ENCODE measurements at places on chromosomes 2 and 18.

DNA sequence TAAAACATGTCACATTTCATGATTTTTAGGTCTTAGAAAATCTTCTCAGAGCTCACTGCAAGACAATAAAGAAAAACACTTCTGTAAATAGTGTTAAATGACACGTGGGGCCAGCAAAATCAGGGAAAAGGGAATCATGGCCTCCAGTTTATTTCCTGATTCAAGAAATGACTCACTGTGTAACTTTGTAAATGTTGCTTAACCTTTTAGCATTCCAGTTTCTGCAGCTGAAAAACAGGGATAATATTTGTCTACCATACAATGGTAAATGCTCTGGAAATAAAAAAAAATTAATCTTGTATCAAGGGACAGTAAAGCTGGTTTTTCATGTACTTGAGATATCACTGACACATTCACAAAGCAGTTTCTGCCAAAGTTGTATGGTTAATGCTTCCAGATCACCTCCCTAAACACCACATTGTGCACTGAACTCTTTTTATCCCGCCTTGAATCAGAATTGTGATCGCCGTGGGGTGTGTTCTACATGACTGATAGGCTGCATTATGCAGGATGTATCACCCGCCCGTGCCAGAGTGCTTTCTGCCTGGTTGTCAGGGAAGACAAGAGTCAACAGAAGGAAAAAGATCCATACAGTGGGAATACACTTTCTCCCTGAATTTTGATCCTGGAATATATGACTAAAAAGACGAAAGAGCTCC lies 238.8 kb downstream of the IKZF2 start:
- DNase-seq: no peak

- DNase-seq: no peak
Observed at GRCh38 chr2:240622531-240623235, 2.6 kb upstream of the GPR35 start.

DNA sequence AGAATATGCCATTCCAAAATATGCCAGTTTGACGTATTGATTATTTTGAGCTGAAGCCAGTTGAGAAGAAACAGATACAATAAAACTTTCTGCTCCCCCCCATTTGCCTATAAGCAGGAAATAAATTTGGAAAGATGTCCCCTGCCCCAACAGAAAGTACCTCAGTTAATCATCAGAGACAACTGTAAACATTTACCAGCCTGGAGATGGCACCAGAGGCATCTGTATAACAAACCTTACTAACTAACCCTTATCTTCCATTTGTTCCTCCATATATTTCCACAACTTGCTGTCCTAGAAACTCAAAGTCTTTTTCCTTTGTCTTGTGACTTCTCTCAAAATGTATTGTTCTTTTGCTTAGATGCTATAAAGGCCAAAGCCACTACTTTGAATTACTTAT lies 93.8 kb downstream of the AKAIN1 start:
- no peak for DNase-seq

DNA sequence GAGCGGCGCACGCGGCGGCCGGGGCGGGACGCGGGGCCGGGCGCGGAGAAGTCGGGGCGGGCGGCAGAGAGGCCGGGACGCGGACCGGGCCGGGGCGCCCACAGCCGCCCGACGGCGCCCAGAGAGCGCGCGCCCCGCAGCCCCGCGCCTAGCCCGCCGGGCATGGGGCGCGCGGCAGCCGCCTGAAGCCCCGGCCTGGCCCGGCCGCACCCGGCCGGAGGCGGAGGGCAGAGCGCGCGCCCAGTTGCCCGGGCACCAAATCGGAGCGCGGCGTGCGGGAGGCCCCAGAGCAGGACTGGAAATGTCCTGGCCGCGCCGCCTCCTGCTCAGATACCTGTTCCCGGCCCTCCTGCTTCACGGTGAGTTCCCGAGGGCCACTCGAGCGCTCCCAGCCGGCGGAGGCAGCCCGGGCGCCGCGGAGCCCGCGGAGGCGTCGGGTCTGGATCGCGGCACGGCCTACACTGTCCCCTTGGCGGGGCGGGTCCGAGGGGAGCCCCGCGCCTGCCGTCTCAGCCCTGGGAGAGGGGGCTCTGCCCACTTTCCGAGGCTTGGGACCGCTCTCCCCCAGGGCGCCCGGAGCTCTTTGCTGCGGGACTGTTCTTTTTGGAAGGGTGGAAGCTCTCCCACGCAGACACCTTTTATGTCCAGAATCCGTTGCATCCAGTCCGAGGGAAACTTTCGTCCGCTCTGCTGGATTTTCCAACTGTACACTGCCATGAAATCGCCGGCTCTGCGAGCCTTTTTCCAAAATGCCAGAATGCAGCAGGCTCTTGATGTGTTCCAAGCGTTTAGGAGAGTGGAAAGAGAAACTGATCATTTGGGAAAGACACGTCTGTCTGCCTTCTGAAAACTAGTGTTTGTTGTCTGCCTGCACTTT lies 484 bp downstream of the APCDD1 start:
- DNase-seq: no peak

DNA sequence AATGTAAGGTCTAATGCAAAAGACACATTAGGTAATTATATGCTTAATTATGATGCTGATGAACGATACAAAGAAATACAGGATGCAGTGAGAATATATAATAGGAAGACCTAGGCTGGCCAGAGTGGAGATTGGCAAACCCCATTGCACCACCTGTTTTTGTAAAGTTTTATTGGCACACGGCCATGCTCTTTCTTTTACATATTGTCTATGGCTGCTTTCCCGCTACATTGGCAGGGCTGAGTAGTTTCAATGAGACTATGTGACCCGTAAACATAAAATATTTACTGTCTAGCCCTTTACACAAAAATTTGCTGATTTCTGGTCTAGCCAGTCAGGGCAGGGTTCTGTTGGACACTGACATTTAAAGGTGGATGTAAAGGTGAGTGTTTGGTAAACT lies 5.4 kb downstream of the SEC11C start:
- DNase-seq: no peak

- DNase-seq: peak; percentile 76
Observed at GRCh38 chr2:109510136-109511028, 103.4 kb downstream of the SEPTIN10 start.

GRCh38 chr2:111046670-111047069 lies 74.0 kb upstream of the BCL2L11 start:
- DNase-seq: no peak

DNA sequence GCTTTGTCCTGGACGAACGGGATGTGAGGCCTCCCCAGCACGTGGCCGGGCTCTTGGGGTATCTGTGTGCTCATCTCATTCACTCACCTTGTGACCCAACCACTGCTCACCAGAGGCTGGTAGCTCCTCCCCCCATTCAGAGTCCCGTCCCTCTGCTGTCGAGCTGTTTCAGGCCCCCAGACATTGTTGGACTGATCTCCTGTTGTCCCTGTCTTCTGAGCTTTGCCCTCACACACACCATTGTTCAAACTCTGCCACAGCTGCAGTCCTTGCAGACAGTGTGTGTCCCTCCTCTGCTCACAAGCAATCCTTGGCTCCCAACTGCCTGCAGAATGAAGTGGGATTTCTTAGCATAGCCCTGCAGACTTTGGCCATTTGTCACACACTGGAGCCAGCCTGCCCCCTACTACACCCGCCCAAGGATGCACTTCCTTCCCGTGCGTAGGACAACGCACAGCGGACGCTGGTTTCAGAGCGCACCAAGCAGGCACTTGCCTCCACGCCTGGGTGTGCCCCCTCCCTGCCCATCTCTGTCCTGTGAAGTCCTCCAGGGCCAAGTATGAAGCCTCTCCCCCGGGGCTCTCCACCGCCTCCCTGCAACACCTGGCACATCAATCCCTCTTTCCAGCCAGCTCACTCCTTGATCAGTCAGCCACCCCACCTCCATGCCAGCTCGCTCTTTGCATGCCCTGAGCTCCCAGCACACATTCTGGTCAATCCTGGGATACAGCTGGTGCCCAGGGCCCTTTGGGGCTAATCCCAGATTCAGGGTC lies 16.5 kb upstream of the PRLH start:
- no peak for DNase-seq

DNA sequence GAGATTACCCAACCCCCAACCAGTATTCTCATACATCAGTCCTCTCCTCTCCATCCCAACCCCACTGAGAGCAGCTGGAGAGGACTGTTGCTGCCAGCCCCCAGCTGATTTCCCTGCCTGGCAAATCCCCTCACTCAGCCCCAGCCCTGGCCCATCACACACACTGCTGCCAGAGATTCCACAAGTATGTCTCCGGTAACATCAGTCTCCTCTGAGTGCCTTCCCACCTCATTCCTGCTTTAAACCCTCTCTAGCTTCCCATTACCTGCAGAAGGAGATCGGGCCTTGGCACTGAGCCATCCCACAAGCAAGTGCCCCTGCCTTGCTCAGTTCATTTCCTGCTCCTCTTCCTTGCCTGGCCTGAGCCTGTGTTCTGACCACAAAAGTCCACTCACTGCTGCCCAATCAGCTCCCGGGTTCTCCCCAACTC lies 50.6 kb upstream of the ZFP36L2 start:
- DNase-seq: no peak

DNA sequence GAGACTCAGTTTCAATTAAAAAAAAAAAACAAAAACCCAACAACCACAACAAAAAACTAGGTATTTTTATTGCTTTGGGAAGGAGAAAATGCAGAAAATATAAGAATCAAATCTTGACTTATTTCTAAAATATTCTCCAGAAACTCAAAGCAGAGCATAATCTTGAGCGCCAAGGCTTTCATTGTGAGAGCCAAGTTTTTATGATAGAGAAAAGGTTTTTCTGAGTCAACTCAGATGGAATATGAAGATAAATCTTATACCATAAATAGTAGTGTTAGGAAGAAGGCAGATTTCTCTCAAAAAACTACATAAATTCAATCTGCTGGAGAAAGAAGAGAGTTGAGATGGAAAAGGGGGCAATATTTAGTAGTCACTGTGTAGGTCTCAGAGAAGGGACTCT lies 121.2 kb upstream of the OSR1 start:
- no peak for DNase-seq

GRCh38 chr2:128594953-128595677 lies 276.4 kb upstream of the HS6ST1 start:
- DNase-seq: no peak

- no peak for DNase-seq
Observed at GRCh38 chr2:14941151-14941631, 308.7 kb downstream of the LRATD1 start.

DNA sequence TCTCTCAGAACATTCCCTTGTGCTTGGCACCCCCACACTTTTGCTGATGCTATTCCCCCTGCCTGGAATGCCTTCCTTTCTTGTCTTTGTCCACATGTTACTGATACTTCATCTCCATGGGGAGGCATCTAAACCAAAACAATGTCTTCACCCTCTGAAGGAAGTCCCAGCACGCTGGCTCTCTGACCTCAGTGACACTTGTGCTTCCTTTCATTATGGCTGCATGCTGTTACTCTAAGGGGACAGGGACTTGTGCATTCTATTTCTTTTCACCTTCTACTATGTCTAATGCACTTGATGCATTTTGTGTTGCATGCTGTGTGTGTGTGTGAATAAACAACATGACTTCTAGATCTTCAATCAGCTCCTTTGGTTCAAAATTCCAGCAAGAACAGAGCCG lies 24.6 kb downstream of the EFR3B start:
- DNase-seq: no peak
